ENCODE measurements at places on chromosomes 1 and 21.

- DNase-seq = no peak
Observed at GRCh38 chr1:150621497-150622302, 7.7 kb downstream of the ENSA start.

DNA sequence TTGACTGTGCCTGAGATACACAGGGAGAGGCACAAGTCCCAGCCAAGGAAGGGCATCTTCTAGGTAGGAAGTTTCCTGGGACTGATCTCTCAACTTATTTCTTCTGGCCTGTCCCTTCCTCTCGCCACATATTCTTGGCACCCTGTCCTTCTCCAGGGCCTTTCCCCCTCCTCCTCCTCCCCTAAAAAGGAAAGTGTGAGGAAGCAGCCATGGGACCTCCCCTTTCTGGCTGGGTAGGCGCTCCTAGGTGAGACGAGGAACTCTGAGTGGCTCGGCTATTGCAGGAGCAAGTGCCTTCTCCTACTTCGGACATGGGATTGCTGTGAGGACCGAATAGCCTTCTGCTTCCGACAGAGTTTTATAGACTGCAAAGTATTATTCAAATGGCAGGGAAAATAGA, 15.5 kb upstream of the MTARC2 start:
- no peak for DNase-seq

DNA sequence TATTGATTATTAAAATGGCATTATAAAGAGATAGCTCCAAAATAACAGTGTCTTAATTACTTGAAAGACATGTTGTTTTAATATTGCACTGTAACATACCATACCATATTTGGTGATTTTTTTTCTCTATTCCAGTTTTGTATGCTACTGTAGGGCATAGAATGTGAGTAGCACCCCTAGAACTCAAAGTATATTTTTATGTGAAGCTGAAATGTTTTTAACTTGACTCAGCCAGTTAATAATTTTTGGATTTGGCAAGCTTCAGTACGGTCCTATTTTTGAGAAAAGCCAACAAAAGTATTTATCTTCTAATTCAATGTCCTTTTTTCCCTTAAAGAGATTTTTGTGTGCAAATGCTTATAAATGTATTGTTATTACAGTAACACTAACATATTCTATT, 593.8 kb downstream of the USP25 start:
- no peak for DNase-seq

DNA sequence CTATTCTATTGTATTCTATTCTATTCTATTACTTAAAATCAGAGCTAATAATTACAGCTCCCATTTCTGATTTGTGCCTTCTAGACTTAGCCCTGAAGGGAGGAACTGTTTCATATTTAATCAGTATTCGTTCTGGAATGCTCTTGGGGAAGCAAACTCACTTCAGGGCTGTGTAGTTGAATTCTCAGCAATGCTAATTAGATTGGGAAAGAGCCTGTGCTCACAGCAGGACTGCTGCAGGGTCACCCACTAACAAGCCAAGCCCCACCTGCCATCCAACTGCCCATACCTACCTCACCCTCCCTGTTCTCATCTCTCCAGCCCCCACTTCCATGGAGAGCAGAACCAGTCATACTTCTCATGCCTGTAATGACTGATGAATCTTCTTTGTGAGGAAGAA, 464.2 kb downstream of the PTPRU start:
- no peak for DNase-seq

- peak; percentile 73 for DNase-seq
Observed at GRCh38 chr1:110155878-110156522, 5.7 kb downstream of the SLC6A17 start.

GRCh38 chr1:36391271-36391670, 5.5 kb upstream of the STK40 start:
- DNase-seq = no peak

- DNase-seq = no peak
Observed at GRCh38 chr1:175735144-175735543, 8.3 kb downstream of the TNR start.

DNA sequence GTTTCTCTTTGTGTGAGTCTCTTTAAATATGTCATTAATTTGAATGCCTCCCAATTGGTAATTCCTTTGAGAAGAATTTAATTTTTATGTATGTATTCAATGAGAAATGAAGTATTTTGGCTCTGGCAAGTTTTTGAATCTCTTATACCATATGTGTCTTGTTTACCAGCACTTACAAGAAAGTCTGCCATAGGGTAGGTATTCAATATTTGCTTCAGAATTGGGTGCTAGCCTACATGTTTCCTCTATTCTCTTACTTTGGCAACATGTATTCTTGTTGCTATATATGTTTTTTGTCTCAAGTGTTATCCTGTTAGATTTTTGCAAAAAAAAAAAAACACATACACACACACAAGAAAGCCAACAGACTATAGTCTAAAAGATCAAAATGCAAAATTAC, 350.5 kb upstream of the PRMT6 start:
- DNase-seq = no peak

GRCh38 chr1:235199441-235199840, 38.4 kb upstream of the RBM34 start:
- DNase-seq = no peak

- DNase-seq = no peak
Observed at GRCh38 chr21:40547906-40548513, 298.9 kb downstream of the DSCAM start.

DNA sequence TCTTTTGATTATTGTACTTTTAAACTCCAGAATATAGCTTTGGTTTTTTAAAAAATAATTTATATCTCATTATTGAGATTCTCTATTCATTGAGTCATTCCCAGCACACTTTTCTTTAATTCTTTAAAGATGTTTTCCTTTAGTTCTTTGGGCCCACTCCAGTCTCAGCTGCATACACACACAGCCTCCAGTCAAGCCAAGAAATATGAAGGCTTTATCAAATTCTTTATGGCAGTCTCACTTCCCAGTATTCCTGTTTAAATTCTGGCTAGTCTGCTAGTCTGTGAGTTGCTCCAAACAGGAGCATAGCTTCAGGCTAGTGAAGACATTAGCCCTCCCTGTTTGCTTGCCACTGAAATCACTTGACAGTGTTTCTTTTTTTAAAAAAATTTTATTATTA, 61.2 kb downstream of the CRP start:
- no peak for DNase-seq

GRCh38 chr1:72516826-72517225, 234.5 kb upstream of the NEGR1 start:
- DNase-seq = no peak

GRCh38 chr1:222061711-222062359, 319.9 kb upstream of the DUSP10 start:
- no peak for DNase-seq

GRCh38 chr1:41889506-41890414, 29.0 kb downstream of the HIVEP3 start:
- no peak for DNase-seq

- DNase-seq = no peak
Observed at GRCh38 chr1:231844986-231845502, 218.5 kb downstream of the DISC1 start.

- no peak for DNase-seq
Observed at GRCh38 chr1:206591696-206592095, 20.6 kb downstream of the EIF2D start.

- no peak for DNase-seq
Observed at GRCh38 chr1:57232500-57232899, 191.4 kb downstream of the DAB1 start.

DNA sequence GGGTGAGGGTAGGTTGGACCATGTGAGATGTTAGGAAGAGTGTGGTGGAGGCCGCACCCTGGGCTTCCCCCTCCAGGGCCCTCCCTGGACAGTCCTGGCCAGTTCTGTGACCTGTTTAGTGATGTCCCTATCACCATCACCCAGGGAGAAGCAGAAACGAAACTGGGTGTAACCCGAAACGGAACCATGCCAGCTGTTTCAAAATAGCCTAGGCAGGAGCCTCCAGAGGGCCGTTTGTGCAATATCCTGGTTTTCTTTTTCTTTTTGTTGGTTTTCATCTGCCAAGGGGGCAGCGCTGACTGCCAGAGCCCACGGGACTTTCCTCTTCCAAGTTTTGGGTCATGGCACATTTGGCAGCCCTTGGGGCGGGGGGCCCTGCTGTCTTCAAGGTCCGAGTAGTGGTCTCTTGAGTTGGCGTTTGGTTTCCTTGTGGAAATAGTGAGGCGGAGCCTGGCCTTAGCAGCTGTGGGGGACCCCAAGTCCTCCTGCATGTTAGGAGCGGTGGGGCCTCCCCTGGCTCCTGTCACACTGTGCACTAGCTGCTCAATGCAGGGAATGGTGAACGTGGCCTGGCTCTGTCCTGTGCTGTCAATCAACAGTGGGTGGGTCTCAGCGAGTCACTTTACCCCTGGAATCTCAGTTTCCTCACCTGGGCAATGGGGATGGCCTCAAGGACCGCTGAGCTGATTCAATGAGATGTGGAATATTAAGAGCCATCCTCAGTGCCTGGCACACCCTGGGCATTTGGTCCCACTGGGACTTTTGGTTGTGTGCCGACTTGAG, 90.7 kb downstream of the ARHGEF10L start:
- peak; percentile 54 for DNase-seq

- peak; percentile 53 for DNase-seq
Observed at GRCh38 chr21:29092102-29092959, 18.9 kb upstream of the CCT8 start.

DNA sequence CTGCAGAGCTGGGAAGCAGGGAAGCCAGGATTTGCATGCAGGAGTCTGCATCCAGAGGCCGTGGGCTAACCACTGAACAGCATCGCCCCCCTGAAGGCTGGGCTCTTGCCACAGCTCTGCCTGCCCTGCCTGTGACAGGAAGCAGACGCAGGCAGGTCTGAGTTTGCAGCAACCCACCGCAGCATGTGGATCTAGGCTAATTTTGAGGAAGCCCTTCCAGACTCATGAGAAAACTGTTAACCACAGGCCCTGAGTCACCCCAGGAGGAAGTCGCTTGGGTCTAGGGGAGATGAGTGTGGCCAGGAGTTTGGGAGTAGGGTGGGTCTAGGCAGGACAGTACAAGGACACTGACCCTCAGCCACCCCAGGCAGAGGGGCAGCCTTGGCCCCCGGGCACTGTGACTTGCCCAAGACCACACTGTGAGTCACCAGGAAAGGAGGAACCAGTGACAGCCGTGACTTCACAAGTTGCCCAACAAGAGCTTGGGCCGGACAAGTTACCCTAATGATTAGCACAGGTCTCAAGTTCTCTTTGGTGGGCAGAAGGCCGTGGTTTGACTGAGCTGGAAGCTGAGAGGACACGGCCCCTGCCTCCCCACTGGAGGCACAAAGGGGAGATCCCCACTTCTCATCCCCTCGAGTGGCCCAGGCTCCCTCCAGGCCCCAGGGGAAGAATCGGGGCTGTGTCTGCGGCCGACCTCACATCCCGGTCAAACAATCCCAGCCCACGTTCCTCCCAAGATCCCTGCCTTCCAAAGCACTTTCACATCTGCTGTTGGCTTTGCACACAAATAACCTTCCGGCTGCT, 826 bp downstream of the LAPTM5 start:
- DNase-seq = peak; percentile 60

DNA sequence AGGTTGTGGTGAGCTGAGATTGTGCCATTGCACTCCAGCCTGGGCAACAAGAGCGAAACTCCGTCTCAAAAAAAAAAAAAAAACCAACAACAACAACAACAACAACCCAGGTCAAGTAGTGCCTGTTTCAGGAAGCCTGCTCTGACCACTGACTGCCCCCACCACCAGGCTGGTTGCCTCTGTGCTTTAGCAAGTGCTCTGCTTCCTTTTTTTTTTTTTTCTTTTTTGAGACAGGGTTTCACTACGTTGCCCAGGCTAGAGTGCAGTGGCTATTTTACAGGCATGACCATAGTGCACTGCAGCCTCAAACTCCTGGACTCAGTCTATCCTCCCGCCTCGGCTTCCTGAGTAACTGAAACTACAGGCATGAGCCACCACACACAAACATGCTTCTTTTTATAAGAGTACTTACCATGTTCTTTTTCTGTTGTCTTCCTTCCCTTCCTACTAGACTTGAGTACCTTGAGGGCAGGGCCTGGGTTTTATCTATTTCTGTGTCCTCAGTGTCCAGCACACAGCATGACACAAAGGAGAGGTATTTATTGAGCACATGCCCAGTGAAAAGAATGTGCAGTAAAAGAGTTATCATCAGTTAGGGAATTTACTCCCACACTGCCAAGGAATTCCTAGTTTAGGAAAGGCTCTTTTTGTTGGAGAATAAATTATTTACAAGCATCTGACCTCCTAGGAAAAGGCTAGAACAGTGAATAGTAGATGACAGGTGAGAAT, 9.9 kb upstream of the COA7 start:
- DNase-seq = peak; percentile 29

Data from adrenal gland (tissue), 19 donors.